ENCODE measurements at places on chromosomes 5 and 9. TPM values are rescaled to one million over a fixed set of nuclear protein-coding genes. Genes with fewer than 3 reads are reported as not detected.
A peak's percentile ranks its signal among the peaks of the same experiment; 100 is the strongest.

DNA sequence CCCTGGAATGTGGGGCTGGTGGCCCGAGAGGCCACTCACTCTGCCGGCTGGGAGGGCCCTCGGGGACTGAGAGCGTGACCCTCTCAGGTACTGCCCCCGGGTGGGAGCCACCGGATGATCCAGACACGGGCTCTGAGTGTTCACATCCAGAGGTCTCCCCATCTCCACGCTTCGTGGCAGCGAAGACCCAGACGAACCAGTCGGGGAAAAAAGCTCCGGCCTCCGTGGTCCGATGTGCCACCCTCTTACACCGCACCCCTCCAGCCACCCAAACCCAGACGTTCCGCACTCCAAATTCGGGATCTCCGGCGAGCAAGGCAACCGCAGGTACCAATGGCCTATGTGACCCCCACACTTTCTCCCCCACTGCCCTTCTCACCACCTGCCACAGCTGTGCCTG is 49.5 kb downstream of the AMBP start:
- no peak for DNase-seq

The NXNL2 gene
- total RNA-seq = 5.2 TPM

DNA sequence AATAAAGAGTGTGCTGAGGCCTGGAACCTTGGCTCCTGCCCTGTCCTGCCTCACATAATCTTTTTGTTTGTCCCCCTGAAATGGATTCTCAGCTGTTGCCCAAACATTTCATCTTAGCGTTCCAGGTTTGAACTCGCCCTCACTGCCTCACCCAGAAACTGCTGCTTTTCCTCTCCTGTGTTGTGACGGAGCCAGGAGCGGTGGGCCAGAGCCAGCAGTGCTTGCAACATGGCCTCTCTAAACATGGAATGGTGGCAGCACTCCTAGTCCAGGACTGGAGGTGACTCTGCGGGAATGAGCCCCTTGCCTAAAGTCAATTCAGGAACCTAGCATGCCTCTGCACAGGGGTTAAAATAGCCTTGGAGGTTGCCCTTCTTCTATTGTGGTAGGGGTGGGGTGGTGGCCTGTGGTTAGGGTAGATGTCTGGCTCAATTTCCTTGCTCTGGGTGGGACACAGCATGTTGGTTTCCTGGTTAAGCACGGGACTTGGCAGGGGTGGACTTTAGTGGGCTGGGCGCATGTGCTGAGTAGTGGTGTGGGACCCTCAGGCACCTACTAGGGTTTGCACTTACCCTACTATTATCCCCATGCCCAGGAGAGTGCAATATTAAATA is 101.6 kb downstream of the SLC25A46 start:
- DNase-seq = no peak

- DNase-seq = no peak
Measured at GRCh38 chr5:131491749-131492148, 143.3 kb downstream of the RAPGEF6 start.

GRCh38 chr9:76400534-76401096 is 6.4 kb upstream of the RFK start:
- peak; percentile 88 for DNase-seq

- peak; percentile 80 for DNase-seq
Measured at GRCh38 chr9:114501796-114502682, 3.2 kb downstream of the WHRN start.

DNA sequence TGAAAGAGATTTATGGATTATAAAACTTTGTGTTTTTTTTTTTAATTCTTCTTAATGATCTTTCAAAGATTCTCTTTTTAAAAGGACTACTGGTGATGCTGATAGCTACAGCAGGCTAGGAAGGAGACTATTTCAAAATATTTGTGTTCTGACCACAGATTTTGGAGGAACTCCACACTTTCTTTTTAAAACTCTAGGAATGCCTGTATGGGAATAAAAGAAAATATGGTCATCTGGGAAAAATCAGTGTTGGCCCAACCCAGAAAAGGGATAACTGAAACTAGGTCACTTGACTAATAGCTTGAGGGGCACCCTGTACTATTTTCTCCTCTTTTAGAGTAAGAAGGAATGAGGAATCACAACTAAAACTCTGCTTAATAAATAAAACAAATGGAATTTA is 97.6 kb upstream of the ADAMTS19 start:
- no peak for DNase-seq

The TAF11L6 gene
- total RNA-seq = not detected

DNA sequence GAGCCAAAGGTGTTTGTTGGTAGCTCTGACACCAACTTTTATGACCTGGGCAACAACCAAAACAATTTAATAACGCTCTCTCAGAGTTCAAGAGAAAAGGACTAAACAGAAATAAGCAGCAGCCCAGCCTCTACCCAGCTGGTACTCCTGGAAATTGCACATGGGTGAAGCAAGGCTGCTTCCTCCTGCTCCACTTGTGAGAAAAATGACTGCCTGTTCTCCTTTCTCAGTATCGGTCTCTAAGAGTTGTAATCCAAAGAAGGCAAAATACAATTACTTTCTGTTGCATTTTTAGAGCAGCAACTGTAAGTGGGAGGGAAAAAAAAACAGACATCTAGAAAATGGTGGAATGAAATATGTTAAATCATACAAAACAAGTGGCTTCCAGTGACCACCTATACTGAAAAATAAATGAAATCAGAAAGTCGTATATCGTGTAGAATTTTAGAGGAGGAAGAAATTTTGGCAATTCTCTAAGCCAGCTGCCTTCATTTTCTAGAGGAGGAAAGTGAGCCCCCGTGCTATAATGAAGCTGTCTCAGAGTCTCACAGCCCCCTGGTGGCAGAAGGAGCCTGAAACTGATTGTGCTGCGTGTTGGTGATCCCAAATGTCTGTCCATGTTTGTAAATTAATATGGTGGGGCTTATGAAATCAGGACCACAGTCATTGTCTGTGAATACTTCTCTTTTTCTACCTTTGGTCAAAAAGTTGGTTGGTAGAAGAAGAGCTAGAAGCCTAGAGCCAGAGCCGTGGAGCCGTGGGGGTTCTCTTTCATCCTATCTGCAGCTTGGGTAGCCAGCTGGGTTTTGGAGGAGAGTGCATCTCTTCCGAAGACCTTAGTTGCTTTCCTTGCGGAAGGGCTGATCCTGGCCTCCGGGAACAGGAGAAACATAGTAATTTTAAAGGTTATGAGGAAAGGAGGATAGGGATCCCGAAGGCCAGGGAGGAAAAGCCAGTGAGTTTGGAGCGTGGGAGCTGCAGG is 139.9 kb downstream of the PIP5K1B start:
- DNase-seq = no peak

The C9orf153 gene
- not detected for total RNA-seq

- peak; percentile 87 for DNase-seq
Measured at GRCh38 chr9:131382850-131383729, 10.8 kb upstream of the PRRC2B start.

- no peak for DNase-seq
Measured at GRCh38 chr5:112685931-112686330, 51.8 kb upstream of the APC start.

Data from renal cortical epithelial cell (primary cell).